ENCODE measurements at places on chromosomes 16 and 17.

- DNase-seq: no peak
These were observed 39.8 kb upstream of the GOT2 start for GRCh38 chr16:58773870-58774269.

- DNase-seq: peak; percentile 39
These were observed 144.6 kb downstream of the FOXL1 start for GRCh38 chr16:86722970-86723369.

DNA sequence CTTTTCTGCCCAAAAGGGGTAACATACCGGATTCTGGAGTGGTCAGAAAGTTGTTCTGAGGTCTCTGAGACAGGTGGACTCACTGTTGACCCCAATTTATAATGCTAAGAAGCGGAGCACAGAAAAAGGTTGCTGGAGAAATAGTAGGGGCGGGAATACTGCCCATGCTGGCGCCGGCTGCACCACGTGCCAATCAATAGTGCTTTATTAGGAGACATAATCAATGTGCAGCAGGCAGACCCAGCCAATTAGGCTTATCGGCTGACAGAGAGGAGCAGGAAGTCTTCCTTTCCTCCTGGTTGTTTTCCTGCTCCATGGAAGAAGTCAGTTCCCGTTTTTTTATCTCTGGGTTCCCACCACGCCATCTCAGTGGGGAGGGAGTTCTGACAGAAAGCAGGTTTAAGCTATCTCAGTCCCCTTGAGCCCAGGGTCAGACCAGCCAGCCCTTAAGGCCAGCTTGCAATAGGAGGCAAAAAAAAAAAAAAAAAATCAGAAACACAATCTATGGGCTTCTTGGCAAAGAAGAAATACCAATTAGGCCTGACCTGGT, 68.2 kb upstream of the IRX6 start:
- no peak for DNase-seq

DNA sequence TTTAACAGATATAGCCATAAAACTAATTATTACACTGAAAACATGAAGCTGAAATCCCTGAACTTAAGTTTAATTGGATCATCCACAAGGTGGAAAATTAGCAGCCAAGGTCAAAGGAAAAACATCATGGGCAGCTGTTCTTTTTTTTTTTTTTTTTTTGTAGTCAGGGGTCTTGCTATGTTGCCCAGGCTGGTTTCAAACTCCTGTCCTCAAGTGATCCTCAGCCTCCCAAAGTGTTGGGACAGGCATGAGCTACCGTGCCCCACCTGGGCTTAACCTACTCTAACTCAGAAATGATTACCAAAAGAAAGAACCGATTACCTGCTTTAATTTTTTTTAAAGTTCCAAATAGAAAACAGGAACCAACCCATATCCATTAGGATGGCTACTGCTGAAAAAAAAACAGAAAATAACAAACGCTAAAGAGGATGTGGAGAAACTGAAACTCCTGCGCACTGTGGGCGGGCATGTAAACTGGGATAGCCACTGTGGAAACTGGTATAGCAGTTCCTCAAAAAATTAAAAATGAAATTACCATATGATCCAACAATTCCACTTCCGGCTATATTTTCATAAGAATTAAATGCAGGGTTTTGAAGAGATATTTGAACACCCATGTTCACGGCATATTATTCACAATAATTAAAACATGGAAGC, 8.6 kb downstream of the CMC2 start:
- DNase-seq: no peak

DNA sequence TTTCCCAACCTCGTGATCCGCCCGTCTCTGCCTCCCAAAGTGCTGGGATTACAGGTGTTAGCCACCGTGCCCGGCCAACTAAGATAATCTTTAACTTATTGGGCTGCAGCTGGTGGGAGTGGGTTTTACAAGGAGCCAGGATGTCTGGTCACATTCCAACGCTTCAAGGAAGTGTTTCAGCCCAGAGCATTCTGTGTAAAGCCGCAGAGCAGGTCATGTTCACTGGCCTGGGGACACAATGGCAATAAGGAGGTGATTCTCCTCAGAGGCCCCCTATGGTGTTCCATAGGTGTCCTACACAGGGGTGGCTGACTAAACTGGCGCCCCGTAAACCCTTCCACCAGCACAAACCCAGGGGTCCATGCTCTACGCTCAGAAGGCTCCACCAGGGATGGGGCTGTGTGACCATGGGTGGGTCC, 1.2 kb downstream of the QPRT start:
- no peak for DNase-seq

DNA sequence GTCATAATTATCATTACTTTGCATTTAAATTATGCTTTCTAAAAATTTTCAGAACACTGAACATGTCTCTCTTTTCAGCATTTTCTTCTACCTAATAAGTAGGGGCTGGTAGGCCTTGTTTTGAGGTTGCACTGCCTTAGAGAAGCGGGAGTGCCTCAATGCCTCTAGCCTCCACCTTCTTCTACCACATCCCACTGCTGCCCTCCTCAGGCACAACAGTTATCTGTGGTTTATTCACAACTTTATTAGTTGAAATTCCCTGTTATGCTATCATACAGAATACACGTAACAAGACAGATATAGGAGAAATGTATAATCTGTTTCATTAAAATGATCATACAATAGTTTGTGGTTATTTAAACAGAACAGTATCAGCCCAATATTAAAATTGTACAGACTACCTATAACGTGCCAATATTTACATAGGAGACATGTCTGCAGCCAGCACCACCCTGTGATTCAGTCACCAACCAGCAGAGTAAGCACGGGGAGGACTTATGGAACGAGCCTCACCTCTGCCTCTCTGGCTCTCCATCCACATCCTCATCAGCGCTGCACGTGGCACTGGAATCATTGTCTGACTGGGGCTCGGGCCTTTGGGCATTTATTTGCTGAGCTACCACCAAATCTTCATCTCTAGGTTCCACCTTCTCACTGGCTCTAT, 101.2 kb downstream of the TTC19 start:
- no peak for DNase-seq

DNA sequence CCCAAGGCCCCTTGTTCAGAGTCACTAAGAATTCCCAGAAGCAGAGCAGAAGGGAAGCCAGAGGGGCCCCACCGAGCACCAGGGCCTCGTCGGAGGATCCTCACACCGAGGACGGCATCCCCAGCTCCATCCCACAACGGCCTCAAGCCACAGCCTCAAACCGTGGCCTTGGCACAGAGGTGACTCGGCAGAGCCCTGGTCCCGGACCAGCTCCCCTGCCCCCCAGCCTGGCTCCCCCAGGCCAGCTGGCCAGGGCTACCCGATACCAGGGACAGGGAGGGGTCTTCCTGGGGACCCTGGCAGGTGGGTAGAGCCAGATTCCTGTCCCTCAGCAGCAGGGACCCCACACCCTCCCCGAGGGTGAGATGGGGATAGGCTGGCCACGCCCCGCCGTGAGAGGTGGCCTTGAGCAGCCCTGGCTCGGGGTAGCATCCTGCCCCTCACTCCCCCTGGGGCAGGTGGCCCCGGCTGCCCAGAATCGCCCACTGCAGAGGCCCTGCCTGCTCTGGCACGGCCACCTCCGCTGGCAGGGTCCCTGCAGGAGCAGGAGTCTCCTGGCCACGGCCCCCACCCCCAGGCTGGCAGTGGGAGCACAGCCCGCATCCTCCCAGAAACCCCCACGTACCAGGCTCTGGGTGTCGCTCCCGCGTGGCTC, 5.6 kb upstream of the PVALEF start:
- no peak for DNase-seq

Data from foreskin fibroblast (primary cell).